ENCODE measurements at places on chromosomes 6 and 20. TPM values are rescaled to one million over a fixed set of nuclear protein-coding genes. Genes with fewer than 3 reads are reported as not detected.

FOXQ1 gene
- total RNA-seq: 12.1 TPM

MEP1A gene
- not detected for total RNA-seq

NKX2-4 gene
- total RNA-seq: not detected

TBX18 gene
- not detected for total RNA-seq

CFB gene
- total RNA-seq: 131 TPM

SEMG2 gene
- not detected for total RNA-seq

PRDM13 gene
- not detected for total RNA-seq

ANKRD66 gene
- total RNA-seq: not detected

MMP24 gene
- 7.3 TPM for total RNA-seq

MCHR2 gene
- not detected for total RNA-seq

GZF1 gene
- total RNA-seq: 18.0 TPM

MTFR2 gene
- 2.0 TPM for total RNA-seq

TFAP2D gene
- not detected for total RNA-seq

TNNC2 gene
- 0.61 TPM for total RNA-seq

ADNP gene
- total RNA-seq: 58.7 TPM

STK38 gene
- total RNA-seq: 41.0 TPM

NINL gene
- 17.0 TPM for total RNA-seq

WFDC8 gene
- not detected for total RNA-seq
